Activated T-cell treated with anti-CD3 and anti-CD28 coated beads, Interleukin-2, amount 50 U/mL, for 72 hours (primary cell): ENCODE measurements at places on chromosomes 4 and X. TPM values are rescaled to one million over a fixed set of nuclear protein-coding genes. Genes with fewer than 3 reads are reported as not detected.

PNMA3 gene
- 1.3 TPM for total RNA-seq

ADH1A gene
- total RNA-seq, result not detected

NEIL3 gene
- 26.4 TPM for total RNA-seq

MAGEA8 gene
- not detected for total RNA-seq

HERC6 gene
- total RNA-seq, result 14.9 TPM

ANOS1 gene
- total RNA-seq, result not detected
